Stimulated activated CD4-positive, alpha-beta T cell treated with anti-CD3 and anti-CD28 coated beads, Interleukin-12 subunit alpha, Interleukin-12 subunit beta, amount 100 ng/mL, for 4 hours (primary cell): ENCODE measurements at places on chromosomes 16 and 17.

GRCh38 chr17:35605678-35606077 lies 18.6 kb downstream of the AP2B1 start:
- DNase-seq: no peak

DNA sequence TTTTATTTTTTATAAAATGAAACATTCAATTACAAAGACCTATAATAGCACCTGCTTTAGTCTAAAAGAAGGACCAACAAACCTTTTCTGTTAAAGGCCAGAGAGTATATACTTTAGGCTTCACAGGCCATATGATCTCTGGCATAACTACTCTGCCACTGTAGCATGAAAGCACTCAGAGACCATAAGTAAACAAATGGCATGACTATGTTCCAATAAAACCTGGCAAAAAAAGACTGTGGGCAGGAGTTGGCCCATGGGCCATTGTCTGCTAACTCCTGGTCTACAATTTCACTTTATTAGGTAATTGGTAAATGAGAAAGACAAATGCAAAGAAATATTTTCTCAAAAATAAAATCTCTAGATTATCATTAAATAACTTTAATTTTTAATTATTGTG lies 14.9 kb downstream of the CEP112 start:
- DNase-seq: no peak

GRCh38 chr17:42617956-42618431 lies 8.5 kb downstream of the TUBG1 start:
- no peak for DNase-seq

- DNase-seq: no peak
These were observed 36.7 kb downstream of the CTU2 start for GRCh38 chr16:88742896-88743605.

GRCh38 chr17:43905985-43906852 lies 1.1 kb downstream of the MPP2 start:
- no peak for DNase-seq

DNA sequence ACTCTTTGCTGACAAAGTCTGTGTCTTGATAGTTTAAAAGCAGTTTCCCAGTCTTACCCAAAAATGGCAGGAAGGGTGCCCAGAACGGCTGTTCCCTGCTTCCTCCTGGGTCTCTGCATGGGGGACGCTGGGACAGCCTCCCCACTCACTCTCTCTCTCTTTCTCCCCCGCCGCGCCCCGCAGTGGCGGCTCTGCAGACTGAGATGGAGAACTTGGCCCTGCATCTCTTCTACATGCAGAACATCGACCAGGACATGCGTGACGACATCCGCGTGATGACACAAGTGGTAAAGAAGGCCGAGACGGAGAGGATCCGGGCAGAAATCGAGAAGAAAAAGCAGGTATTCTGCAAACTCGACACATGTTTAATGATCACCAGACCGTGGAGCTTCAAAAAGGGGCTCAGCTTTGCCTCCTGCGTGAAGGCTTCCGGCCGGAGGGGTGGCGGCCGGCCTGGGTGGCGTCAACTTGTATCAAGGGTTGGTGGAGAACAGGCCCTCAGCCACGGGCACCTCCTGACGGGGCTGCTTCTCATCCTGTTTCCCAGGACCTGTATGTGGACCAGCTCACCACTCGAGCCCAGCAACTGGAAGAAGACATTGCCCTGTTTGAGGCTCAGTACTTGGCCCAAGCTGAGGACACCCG lies 22.0 kb downstream of the CCDC40 start:
- no peak for DNase-seq

GRCh38 chr16:66933776-66934137 lies 445 bp downstream of the CIAO2B start:
- peak; percentile 52 for DNase-seq

DNA sequence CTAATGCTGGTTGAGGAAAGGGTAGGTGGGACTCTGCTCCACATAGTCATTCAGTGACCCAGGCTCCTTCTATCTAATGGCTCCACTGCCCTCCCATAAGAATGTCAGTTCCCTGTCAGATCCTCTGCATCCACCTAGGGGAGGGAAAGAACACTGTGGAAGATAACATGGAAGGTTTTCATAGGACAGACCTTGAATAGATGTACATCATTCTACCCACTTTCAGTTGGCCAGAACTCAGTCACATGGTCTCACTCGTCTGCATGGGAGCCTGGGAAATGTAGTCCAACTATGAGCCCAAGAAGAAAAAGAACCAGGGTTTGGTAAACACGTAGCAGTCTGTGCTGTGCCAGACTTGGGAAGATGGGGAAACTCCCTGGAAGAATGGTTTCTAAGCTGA lies 27.1 kb upstream of the SCNN1B start:
- DNase-seq: no peak

DNA sequence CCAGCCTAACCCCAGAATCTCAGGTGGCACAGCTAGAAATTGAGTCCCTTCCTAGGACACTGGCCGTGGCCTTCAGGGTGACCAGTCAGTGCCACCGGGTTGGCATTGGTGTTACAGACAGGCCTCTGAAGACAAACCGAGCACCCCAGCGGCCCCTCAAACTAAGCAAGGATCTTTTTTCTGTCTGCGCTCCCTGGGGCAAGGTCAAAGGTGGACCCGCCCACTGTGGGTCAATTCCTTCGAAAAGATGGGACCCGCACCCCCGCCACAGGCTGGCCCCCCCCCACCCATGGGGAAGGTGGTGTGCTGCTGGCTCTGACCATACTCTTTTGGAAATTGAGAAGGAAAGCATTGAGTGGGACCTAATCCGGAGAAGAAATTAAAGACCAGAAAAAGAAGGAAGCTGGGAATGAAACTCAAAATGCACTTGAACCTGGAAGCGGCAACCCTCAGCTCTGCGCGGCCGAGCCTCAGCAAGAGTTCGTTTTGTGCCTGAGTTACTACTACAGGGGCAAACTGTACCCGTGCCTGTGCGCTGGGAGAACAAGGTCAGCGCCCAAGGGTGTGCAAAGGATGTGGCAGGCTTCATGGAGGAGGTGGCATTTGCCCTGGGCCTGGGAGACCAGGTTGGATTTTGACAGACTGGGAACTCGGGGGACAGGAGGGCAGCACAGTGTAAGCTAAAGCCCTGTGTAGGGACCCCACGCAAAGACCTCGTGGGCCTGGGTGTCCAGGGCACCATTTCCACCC lies 20.4 kb downstream of the TMC6 start:
- no peak for DNase-seq

GRCh38 chr16:35210681-35211433 lies 1751.4 kb downstream of the TP53TG3F start:
- DNase-seq: no peak
